Fibroblast of the aortic adventitia (primary cell): ENCODE measurements at places on chromosomes 12 and 14.

DNA sequence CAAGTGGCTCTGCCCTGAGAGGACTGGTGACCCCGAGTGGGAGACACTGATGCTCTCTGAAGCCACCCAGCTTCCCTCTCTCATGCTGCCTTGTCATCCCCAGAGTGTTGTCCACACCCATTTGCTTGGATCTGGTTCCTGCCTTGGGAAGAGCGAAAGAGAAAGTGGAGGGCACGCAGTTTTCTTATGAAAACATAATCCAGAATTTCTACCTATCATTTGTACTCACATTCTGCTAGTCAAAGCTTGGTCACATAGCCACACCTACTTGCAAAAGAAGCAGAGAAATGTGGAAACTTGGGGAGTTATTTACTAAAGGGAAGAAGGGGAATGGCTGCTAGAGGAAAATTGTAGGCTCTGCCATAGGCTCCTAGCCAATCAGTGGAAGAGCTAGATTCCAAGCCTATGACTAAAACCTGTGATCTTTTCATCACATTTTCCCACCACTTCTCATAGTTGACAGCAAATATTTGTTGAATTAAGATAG, 326.3 kb downstream of the ZFP36L1 start:
- DNase-seq = peak; percentile 99

- DNase-seq = no peak
These were observed 6.9 kb upstream of the TCL1B start for GRCh38 chr14:95679148-95679815.

- DNase-seq = no peak
These were observed 29.3 kb downstream of the KICS2 start for GRCh38 chr12:64192644-64193444.

- peak; percentile 37 for DNase-seq
These were observed 682 bp upstream of the TRIP11 start for GRCh38 chr14:92040431-92041051.

GRCh38 chr14:86193756-86194155, 663.8 kb downstream of the FLRT2 start:
- no peak for DNase-seq

DNA sequence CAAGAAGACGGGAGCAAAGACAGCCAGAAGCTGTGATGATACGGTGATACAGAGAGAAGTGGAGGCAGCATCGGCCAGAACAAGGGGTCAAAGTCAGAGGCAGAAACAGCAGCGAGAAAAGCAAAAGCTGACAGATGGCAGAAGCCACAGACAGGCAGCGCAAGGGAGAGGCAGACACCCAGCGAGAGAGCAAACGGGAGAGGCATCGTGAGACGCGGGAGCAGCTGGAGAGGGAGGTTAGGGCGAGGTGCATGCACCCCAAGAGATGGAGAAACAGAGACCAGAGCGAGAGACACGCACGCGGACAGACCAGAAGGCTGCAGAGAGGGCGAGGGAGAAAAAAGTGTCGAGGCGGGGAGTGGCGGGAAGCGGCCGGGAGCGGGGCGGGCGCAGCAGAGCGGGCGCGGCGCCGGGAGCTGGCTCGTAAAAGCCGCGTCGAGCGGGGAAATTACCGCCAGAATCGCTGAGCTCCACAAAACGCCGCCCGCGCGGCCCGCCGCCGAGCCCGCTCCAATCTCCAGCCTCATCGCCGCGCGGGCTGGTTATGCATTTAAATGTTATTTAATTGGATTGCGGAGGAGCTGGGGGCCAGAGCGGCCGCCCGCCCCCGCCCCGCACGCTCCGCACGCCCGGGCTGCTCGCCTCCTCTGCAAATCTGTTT, 15.6 kb downstream of the SMUG1 start:
- peak; percentile 20 for DNase-seq

DNA sequence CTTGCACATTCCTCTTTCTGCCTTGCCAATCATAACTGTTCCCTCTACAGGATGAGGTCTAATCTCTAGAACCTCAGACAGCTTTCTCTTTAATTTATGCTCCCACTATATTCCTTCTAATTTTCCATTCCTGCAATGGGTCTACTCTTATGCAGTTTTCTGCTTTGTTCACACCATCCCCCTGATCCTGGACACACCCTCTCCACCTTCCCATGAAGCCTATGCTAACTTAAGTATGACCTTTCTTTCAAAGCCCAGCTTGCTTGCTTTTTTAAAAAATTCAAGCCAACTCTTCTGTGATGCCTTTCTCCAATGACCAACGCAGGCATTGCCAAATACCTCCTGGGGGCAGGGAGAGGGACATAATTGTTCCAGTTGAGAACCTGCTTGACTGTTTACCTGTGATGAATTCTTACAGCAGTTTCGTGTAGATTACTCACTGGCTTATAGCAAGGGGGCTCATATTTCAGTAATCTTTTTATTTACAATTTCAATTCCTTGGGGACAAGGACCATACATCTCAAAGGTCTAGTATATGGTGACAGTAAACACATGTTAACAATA, 7.8 kb downstream of the SLC38A1 start:
- no peak for DNase-seq

- no peak for DNase-seq
These were observed 132.8 kb upstream of the FSCB start for GRCh38 chr14:44639781-44640385.

DNA sequence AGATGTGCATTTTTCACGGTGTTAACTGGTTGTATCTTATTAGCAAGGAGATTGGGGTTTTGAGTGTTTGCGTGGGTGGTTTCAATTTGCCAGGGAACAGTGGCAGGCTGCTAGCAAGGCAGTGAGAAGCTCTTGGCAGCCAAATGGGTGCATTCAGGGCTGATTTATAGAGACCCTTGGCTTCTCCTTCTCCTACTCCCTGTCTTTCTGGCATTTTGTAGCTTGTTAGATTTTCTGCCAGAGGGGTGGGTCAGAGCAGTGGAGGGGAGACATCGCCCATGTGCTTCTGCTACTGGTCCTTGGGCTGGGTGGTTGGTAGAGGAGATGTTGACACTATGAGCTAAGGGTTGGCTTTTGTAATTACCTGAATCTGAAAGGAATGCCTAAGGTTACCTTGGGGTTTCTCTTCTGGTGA, 9.6 kb downstream of the CALM1 start:
- DNase-seq = no peak

GRCh38 chr12:29070309-29070708, 78.8 kb upstream of the FAR2 start:
- no peak for DNase-seq

DNA sequence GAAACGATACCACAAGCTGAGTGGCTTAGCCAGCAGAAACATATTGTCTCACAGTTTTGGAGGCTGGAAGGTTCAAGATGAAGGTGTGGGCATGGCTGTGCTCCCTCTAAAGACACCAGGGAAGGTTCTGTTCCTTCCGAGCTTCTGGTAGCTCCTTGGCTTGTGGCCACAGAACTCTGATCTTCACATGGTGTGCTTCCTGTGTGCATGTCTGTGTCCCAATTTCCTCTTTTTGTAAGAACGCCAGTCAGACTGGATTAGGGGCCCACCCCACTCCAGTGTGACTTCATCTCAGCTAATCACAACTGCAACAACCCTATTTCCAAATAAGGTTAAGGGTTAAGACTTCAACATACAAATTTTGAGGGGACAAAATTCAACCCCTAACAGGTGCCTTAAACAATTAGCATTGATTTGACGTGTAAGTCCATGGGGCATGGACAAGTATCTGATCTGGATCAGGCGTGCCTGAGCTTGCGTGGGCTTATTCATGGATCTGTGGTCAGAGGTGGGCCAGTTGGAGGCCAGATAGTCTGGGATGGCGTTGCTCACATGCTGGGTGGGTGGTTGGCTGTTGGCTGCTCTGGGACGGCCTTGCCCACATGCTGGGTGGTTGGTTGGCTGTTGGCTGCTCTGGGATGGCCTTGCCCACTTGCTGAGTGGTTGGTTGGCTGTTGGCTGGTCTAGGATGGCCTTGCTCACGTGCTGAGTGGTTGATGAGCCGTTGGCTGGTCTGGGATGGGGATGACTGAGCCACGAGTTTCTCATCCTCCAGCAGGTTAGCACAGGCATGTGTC, 88.5 kb downstream of the LGMN start:
- no peak for DNase-seq

DNA sequence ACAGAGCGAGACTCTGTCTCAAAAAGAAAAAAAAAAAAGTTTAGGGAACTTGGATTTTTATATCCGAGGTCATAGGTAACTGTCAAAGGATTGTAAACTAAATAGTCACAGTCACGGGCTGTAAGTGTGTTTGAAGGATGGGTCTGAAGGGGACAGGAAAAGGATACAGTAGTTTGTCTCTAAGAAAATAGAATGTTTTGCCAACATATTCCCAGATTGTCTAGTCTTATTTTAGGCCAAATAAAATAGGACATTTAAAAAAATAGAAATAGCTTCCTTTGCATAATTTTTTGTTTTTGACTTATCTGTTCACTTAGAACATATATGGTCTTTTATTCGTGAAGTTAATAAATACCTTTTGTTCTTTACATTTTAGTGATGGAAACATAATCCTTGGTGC, 24.2 kb upstream of the REP15 start:
- DNase-seq = no peak

- DNase-seq = peak; percentile 89
These were observed 20.1 kb downstream of the TSPAN9 start for GRCh38 chr12:3097186-3097804.

GRCh38 chr14:22375321-22375930, 213.6 kb downstream of the DAD1 start:
- DNase-seq = peak; percentile 73
